ENCODE measurements at places on chromosomes 11 and 22.

- DNase-seq, result no peak
Observed at GRCh38 chr22:46044621-46045458, 67.9 kb upstream of the WNT7B start.

- DNase-seq, result no peak
Observed at GRCh38 chr11:95267601-95268213, 36.7 kb upstream of the SESN3 start.

GRCh38 chr11:60717956-60718355 is 6.6 kb upstream of the MS4A18 start:
- DNase-seq, result no peak

DNA sequence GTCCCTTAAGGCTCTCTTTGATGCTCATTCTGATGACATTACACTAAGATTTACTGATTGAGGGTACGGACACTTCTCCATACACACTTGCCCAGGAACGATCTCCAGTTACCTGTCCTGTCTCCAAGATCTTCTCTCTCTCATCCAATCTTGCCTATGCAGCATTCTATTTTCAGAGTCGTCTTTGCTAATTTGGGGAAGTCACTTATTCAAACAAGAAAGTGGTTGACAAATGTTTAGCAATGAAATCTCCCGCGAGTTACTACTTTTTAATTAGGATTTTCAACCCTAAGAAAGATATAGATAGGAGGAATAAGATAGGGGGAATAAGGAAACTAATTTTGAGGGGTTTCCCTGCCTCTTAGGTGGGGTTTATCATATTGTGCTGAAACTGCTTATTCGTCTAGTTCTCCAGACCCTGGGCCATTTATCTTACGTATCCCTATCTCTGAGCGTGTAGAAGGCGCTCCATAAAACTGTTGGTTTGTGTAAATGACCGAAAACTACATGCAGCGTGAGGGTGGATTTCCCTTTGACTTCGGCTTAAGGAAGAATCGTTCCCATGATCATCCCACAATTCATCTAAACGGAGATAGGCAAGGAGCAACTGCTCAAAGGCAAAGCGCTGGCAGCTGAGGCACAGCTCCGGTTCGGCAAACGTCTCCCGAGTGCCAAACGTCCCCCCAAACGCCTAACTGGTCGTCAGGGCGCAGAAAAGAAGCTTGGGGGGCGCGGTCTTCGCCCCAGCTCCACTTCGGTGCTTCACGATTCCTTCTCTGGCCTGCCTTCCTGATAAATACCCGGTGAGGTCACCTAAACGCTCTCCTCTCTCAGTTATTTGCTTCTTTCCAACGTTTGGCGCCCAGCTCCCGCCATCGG is 804 bp downstream of the APIP start:
- no peak for DNase-seq

DNA sequence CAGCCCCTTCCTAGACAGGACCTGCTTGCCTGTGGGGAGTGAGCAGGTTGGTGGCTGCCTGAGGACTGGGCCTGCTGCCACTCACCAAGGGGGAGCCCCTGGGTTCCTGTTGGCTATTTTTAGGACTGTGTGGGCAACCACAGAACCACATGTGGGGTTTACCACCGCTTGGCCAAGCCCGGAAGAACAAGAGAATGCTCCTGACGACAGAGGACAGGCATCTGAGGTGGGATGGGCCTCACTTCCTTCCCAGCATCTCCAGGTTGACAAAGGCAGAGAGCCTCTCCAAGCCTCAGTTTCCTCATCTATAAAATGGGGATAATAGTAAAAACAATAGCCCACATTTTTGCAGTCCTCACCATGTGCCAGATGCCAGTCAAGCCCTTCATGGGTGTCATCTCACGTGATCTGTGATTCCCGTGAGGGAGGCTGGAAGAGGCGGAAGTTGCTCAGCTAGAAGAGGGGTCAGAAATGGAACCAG is 43.6 kb downstream of the LRRC32 start:
- DNase-seq, result no peak

DNA sequence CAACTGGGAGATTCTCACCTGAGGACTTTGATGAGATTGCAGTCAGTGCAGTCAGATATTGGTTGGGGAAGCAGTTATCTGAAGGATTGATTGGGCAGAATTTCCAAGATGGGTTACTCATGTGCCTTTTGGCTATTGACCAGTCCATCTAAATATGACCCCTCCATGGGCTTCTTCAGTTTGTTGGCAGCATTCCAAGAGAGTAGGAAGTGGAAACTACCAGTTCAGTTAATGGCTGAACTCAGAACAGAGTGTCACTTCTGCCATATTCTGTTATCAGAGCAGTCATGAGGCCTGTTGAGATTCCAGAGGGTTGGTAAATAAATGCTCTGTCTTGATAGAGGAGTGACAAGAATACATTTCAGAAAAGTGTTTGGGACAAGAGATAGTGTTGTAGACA is 71.0 kb downstream of the CYP2R1 start:
- DNase-seq, result no peak

DNA sequence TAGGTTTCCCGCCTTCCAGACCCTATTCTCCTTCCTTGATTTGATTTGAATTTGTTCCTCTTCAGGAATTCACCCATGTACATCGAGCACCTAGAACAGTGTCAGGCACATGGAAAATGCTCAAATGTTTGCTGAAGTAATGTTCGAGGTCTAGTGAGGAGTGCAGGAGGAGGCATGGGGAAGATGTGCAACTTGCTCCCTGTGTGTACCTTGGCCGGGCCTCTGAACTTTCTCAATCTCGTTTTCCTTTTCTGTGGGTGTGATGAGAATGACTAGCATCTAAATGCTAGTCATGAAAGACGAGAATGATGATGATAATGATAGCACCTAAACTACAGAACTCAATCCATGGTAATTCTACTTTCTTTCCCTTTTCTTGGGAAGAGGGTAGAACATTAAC is 279.1 kb upstream of the PLET1 start:
- DNase-seq, result no peak

GRCh38 chr11:68418648-68419047 is 41.9 kb upstream of the PPP6R3 start:
- DNase-seq, result no peak

All from stimulated activated CD8-positive, alpha-beta memory T cell treated with anti-CD3 and anti-CD28 coated beads, Interleukin-4, amount 100 ng/mL, for 4 hours (primary cell).